H1 (cell line): ENCODE measurements at places on chromosomes 3 and 15. TPM values are rescaled to one million over a fixed set of nuclear protein-coding genes. Genes with fewer than 3 reads are reported as not detected.

CCDC80 gene
- 12.6 and 12.9 TPM in 2 replicates for total RNA-seq

STARD9 gene
- total RNA-seq: 6.0 and 7.0 TPM in 2 replicates

GRCh38 chr3:196989721-196990262, 21.2 kb upstream of the PIGZ start:
- H3K4me1 ChIP-seq: peaks cover under 1% of the 10 kb centered on the region; the same call in 1 of the 2 replicates
- DNase-seq: no peak
- H3K4me3 ChIP-seq: no peak overlapping the region
- no peaks in the 10 kb centered on the region for H3K27me3 ChIP-seq
- no peak overlapping the region for H3K27ac ChIP-seq

VPS39 gene
- total RNA-seq: 36.6 and 39.6 TPM in 2 replicates

SRGAP3 gene
- total RNA-seq: 9.4 and 11.4 TPM in 2 replicates

DNA sequence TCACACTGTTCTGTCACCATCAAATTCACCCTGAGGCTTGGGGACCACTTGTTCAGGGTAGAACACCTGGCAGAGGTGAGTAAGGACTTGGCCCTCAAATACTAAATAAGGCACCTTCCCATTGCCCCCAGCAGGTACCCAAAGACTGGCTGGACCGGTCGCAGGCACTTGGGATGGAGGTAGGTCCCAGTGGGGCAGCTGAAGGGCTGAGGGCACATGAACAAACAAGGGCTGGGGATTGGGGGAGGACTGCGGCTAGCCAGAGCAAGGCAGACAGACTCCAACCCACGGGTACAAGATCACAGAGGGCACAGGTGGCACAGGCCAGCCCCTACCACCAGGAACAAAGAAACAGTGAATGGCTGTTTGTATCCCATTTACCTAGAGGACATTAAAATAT, 1.9 kb downstream of the MRPS25 start:
- H3K4me3 ChIP-seq: no peak overlapping the region
- no peak for DNase-seq
- no peak overlapping the region for H3K27ac ChIP-seq
- peaks cover 7% of the 10 kb centered on the region for H3K36me3 ChIP-seq
- no peaks in the 10 kb centered on the region for H3K4me1 ChIP-seq

- H3K36me3 ChIP-seq: no peaks in the 10 kb centered on the region
- H3K4me3 ChIP-seq: no peak overlapping the region
- DNase-seq: no peak
- H3K4me1 ChIP-seq: no peaks in the 10 kb centered on the region
- no peak overlapping the region for H3K27ac ChIP-seq
- H3K27me3 ChIP-seq: no peaks in the 10 kb centered on the region
These were observed 58.2 kb downstream of the SLC6A1 start for GRCh38 chr3:11050666-11051323.

DNA sequence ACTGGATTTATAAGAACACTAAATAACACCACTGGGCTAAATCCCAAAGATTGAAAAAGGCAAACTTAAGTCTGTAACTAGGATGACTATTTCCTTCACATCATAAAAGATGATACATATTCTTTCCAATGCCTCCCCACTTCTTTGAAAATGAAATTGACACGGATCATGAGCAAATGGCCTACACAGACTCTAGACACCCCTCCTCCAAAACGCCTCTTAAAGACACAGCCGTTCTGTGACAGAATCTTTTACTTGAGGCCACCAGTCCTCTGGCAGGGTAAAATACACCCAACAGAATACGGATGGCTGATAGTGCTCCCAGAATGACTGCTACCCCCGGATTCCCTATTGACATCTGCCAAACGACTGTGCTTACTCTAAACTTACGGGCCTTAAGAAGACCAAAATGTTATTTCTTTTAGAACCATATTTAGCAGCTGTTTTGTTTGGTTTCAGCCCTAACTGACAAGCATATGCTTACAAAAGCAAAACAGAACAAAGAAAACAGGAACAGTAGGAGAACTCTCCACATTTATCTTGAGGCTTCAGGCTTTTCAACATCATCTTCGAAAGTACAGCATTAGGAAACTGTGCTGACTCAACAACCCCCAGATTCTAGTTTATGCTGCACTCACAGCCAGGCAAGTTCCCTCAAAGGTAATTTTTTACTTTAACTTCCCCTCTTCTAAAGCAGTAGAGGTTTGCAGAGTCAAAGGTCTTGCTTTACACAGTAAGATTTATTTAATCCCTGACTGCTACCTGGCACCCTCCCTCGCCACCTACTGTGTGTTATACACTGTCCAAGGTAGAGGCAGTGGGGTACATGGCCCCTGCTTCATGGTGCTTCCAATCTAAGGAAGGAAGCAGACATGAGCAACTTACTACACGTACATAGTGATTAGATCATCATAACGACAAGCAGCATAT, 84.3 kb downstream of the TNIK start:
- no peak overlapping the region for H3K4me3 ChIP-seq
- DNase-seq: no peak
- H3K27ac ChIP-seq: no peak overlapping the region
- H3K27me3 ChIP-seq: no peaks in the 10 kb centered on the region

SYNPR gene
- total RNA-seq: 0.54 and 0.99 TPM in 2 replicates

- no peak overlapping the region for H3K27ac ChIP-seq
- H3K27me3 ChIP-seq: no peaks in the 10 kb centered on the region
- no peak overlapping the region for H3K4me3 ChIP-seq
- H3K36me3 ChIP-seq: no peaks in the 10 kb centered on the region
These were observed 25.4 kb downstream of the ISG20 start for GRCh38 chr15:88664151-88664778.

ABHD2 gene
- 23.7 and 27.6 TPM in 2 replicates for total RNA-seq

DNA sequence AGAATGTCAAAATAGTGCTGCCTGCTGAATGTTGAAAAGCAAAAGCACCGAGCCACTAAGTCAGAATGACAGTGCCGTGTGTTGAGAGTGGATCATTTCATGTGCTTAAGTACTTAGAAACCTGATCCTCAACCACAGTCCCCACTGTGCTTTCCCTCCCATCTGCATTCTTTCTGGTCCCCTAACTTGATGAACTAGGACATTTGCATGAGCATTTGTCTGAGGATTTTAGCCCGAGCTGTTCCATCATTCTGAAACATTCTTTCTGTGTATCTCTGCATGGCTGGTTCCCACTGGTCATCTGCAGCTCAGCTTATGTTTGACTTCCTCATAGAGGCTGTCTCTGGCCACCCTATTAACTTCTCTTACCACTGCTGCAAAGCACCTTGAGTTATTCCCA, 42.0 kb downstream of the SST start:
- no peak overlapping the region for H3K27ac ChIP-seq
- no peak for DNase-seq
- peaks cover under 1% of the 10 kb centered on the region for H3K27me3 ChIP-seq
- no peaks in the 10 kb centered on the region for H3K36me3 ChIP-seq

- H3K4me3 ChIP-seq: no peak overlapping the region
- H3K36me3 ChIP-seq: no peaks in the 10 kb centered on the region
- no peaks in the 10 kb centered on the region for H3K27me3 ChIP-seq
These were observed 386.5 kb downstream of the TIGIT start for GRCh38 chr3:114680299-114680698.

GPR62 gene
- 0.19 and 0.22 TPM in 2 replicates for total RNA-seq

PROS1 gene
- 2.5 and 2.9 TPM in 2 replicates for total RNA-seq

TF gene
- 0.06 and 0.26 TPM in 2 replicates for total RNA-seq

DNA sequence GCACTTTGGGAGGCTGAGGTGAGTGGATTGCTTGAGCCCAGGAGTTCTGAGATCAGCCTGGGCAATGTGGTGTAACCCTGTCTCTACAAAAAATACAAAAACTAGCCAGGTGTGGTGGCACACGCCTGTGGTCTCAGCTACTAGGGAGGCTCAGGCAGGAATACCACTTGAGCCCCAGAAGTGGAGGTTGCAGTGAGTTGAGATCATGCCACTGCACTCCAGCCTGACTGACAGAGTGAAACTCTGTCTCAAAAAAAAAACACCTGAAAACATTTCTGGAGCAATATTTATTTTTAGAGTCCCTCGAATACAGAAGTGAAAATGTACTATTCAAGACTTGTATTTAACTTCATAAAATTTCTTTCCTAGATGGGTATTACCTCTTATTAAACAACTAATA, 4.6 kb downstream of the SPCS1 start:
- no peak overlapping the region for H3K27ac ChIP-seq
- peaks cover 16% of the 10 kb centered on the region for H3K36me3 ChIP-seq
- no peak for DNase-seq
- peaks cover 2% of the 10 kb centered on the region; the same call in 1 of the 2 replicates for H3K4me1 ChIP-seq

DNA sequence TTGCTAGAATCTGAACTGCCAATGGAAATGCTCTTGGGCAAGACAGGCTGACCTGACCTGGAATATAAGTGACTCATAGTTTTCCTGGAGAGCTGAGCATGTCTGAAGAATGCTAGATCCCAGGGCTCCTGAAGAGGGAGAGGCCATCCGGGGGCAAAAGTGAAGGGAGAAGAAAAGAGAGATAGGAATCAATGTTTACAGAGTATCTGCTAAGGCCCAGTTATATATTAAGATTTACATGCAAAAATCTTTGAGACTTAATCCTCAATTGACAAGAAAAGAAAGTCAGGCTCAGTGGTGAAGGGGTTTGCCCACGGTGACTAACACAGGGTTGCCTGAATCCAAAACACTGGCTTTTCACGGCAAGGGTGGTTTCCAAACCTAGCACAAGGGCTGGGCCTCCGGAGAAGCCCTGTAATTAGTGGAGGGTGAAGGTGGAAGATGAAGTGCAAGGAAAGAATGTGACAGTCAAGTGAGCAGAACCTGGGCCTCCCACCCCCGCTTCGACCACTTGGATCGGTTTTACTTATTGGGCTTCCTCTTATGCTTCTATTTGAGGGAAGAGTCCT, 91.7 kb upstream of the FGF12 start:
- no peaks in the 10 kb centered on the region for H3K36me3 ChIP-seq
- no peak overlapping the region for H3K4me3 ChIP-seq
- peaks cover 9% of the 10 kb centered on the region for H3K4me1 ChIP-seq
- H3K27me3 ChIP-seq: no peaks in the 10 kb centered on the region
- no peak for DNase-seq

DNA sequence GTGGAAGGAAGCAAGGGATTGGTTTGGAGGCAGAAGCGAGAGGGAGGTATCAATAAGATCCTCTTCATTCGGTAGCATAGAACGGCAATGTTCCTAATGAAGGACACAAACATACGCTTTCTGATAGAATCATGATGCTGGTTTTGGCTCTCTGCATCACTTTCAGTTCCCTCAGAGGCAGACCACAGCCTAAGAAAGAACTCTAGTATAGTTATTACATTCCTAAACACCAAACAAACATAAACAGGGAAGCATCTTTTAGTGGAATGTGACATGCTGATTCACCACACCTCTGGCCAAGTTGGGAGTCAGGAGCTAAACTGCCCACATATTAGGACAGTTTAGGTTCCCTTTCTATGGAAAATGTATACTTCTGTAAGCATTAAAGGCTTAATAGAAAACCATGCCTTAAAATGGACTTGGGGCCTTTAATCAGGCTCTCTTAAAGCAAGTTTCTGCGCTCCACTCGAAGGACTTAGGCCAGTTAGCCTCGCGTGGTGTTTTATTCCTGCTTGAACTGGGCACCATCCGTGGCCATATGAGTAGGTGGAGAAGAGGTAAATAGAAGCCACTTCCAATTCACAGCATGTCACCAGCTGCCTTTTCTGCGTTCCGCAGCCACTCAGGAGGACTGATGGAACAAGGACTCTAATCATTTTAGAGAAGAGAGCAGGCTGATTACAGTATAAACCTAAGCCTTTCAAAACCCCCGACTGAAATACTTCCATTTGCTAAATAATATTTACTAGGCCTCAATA, 53.7 kb downstream of the CD47 start:
- H3K4me3 ChIP-seq: no peak overlapping the region
- no peaks in the 10 kb centered on the region for H3K36me3 ChIP-seq
- H3K27ac ChIP-seq: no peak overlapping the region
- H3K27me3 ChIP-seq: no peaks in the 10 kb centered on the region
- no peaks in the 10 kb centered on the region for H3K4me1 ChIP-seq

DNA sequence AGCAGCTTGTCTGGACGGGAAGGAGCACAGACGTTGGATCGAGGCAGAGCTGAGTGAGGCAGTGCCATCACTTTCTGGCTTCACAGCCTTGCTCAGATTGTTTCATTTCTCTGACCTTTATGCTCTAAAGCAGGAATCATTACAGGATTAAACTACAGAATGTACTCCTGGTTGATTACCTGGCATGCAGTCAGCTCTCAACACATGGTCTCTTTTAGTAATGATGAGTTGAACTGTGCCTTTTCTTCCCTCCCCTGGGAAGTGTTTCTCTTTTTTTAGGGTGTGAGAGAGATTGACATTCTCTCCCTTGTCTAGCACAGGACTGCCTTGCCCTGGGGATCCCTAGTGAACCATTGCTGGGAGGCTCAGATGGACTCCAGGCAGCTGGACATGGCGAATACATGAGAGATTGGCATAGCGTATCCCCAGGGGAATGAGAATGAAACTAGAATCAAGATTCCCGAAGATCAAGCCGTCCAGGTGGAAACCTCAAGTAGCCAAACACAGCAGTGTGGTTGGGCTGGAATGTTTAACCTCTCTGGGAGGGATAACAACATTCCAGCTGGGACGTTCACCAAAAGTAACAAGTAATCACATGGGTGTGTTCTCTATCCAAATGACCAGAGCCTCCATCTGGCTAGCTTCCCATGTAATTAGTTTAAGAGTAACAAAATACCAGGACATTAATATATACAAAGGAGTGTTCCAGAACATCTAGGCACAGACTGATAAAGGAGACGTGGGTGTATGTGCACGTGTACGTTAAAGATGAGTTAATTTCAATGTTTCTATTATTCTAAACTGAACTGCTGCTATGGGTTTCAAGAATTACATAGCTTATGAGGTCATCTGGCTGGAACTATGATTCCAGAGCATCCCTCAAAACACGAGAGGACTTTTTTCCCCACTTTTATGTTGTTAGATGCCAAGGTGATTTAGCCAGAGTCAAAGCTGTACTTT, 118.6 kb upstream of the NR2E3 start:
- DNase-seq: no peak
- H3K27ac ChIP-seq: no peak overlapping the region
- no peaks in the 10 kb centered on the region for H3K36me3 ChIP-seq
- H3K27me3 ChIP-seq: no peaks in the 10 kb centered on the region

GRCh38 chr3:183437061-183437460, 8.6 kb upstream of the MCF2L2 start:
- no peak overlapping the region for H3K27ac ChIP-seq
- H3K36me3 ChIP-seq: no peaks in the 10 kb centered on the region
- no peak overlapping the region for H3K4me3 ChIP-seq

GRCh38 chr3:130662501-130662996, 84.1 kb downstream of the PIK3R4 start:
- H3K4me1 ChIP-seq: no peaks in the 10 kb centered on the region
- no peaks in the 10 kb centered on the region for H3K36me3 ChIP-seq
- no peak overlapping the region for H3K4me3 ChIP-seq
- no peaks in the 10 kb centered on the region for H3K27me3 ChIP-seq
- no peak overlapping the region for H3K27ac ChIP-seq
- no peak for DNase-seq

FMN1 gene
- 2.9 and 3.7 TPM in 2 replicates for total RNA-seq

- DNase-seq: peak; percentile 59
- H3K4me1 ChIP-seq: no peaks in the 10 kb centered on the region; the same call in 1 of the 2 replicates
- H3K4me3 ChIP-seq: no peak overlapping the region
These were observed 75.7 kb downstream of the GAP43 start for GRCh38 chr3:115698851-115699591.

GRCh38 chr3:194069421-194070219, 66.3 kb upstream of the HES1 start:
- DNase-seq: no peak
- H3K27me3 ChIP-seq: no peaks in the 10 kb centered on the region
- H3K4me1 ChIP-seq: peaks cover 8% of the 10 kb centered on the region; the same call in 1 of the 2 replicates
